PC-9 (cell line): ENCODE measurements at places on chromosomes 6 and 20. TPM values are rescaled to one million over a fixed set of nuclear protein-coding genes. Genes with fewer than 3 reads are reported as not detected.

The PDYN gene
- not detected in 2 replicates for total RNA-seq

The BANF2 gene
- not detected in 2 replicates for total RNA-seq

The CAGE1 gene
- 0.13 TPM in 2 replicates for total RNA-seq

The ENPP4 gene
- 6.2 and 7.1 TPM in 2 replicates for total RNA-seq

The HLA-DQB2 gene
- total RNA-seq = not detected in 2 replicates

DNA sequence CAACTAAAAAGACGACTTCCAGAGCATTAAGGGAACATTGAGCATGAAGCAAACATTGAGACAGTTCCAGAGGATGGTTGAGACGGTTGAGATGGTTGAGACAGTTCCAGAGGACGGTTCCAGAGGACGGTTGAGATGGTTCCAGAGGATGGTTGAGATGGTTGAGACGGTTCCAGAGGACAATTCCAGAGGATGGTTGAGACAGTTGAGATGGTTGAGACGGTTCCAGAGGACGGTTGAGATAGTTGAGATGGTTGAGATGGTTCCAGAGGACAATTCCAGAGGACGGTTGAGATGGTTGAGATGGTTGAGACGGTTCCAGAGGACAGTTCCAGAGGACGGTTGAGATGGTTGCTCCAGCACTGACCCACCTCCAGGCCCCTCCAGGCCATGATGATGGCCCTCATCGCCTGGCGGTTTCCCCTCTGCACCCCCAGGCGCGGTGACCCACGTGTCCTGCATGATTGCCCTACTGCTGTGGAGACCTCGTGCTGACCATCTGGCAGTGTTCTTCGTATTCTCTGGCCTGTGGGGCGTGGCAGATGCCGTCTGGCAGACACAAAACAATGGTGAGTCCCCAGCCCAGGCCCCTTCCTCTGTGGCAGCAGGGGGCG lies 16.3 kb downstream of the UNC93A start:
- no peak for DNase-seq

- DNase-seq = no peak
These were observed 22.9 kb upstream of the NNAT start for GRCh38 chr20:37498066-37498665.

GRCh38 chr6:98272060-98272459 lies 562.3 kb upstream of the POU3F2 start:
- DNase-seq = no peak

DNA sequence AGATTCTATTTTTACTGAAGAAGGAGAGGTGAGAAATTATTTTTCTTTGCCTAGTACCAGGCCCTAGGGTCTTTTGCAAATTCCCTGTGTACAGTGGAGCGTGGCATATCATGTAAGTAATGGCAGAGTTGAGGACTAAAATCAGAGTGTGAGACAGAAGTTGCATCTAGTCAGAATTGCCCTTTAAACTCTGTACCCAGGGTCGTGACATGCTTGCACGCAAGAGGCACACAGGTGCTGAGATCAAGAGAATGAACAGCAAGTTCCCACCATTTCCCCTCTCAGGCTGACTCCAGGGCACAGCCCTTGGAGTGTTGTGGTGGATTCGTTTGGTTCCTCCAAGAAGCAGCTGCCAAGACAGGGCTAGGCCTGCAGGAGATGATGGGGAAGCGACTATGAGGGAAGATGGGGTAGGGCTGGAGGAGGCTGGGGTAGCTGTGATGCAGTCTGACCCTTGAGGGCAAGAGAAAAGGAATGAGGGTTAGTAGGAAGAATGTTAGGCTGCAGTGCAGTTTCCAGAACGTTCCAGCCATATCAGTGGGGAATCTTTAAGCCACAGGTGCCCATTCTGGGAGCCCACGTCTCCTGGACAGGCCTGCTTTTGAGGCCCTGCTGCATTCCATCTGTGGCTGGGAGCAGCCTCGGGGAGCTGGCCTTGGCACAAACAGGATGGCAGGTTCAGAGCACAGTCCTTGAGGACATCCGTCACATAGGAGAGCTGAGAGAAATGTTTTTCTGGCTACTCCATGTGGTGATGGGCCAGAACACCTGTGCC lies 6.9 kb downstream of the NELFCD start:
- DNase-seq = no peak
